ENCODE measurements at places on chromosomes 4 and X. TPM values are rescaled to one million over a fixed set of nuclear protein-coding genes. Genes with fewer than 3 reads are reported as not detected.

DNA sequence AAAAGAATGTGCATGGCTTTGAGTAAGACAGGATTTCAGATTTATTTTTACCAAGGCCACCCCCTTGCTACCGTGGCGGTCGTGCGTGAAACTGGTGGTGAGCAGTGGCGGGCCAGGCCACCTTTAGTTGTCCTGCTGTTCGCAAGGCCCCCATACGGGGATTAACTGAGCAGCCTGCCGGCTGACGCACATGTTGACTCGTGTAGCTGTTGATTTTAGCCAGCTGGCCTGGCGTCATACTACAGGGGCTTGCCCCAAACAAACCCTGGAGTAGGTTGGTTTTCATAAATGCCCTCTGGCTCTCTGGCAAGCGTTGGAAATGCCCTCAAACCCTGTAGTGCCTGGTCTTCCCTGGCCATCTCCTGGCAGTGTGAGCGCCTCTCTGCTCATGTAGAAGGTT lies 28.4 kb downstream of the WFS1 start:
- H3K4me3 ChIP-seq: no peak overlapping the region
- no peaks in the 10 kb centered on the region for H3K4me1 ChIP-seq
- no peaks in the 10 kb centered on the region for H3K27me3 ChIP-seq
- DNase-seq: no peak
- no peak overlapping the region for H3K27ac ChIP-seq

- DNase-seq: no peak
- no peaks in the 10 kb centered on the region for H3K4me1 ChIP-seq
- H3K27me3 ChIP-seq: no peaks in the 10 kb centered on the region
- H3K36me3 ChIP-seq: no peaks in the 10 kb centered on the region
- H3K27ac ChIP-seq: no peak overlapping the region
Measured at GRCh38 chrX:78527263-78527662, 131.9 kb downstream of the RTL3 start.

DNA sequence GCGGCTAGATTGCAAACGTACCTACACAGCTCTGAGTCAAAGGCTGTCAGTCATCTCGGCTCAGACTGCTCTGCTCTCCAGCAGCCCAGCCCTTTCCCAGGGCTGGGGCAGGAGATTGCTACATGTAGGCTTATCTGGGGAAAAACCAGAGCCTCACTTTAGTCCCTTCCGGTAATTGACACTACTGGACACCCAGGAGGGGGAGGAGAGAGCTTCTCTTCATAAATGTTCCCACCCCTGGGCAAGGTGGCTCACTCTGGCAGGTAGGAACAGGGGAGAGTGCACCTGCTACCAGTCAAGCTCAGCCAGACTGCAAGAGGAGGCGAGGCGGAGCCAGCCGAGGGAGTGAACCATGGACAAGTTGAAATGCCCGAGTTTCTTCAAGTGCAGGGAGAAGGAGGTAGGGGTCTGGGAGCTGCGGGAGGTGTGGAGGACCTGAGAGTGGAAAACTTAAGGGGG lies at the start of gene SLC6A14:
Gene SLC6A14, plus strand, starts transcription at position 249 of the 459 bp plus-strand sequence. Its CDS starts 104 bp downstream, at position 353.
- no peaks in the 10 kb centered on the region for H3K36me3 ChIP-seq
- no peak for DNase-seq
- H3K27me3 ChIP-seq: peaks cover 20% of the 10 kb centered on the region
- H3K27ac ChIP-seq: no peak within 1 kb of the TSS
- H3K4me3 ChIP-seq: no peak within 1 kb of the TSS

GRCh38 chrX:69231903-69232302 lies 66.7 kb upstream of the PJA1 start:
- no peak overlapping the region for H3K4me3 ChIP-seq
- peaks cover 7% of the 10 kb centered on the region for H3K4me1 ChIP-seq
- H3K36me3 ChIP-seq: no peaks in the 10 kb centered on the region
- DNase-seq: no peak

DNA sequence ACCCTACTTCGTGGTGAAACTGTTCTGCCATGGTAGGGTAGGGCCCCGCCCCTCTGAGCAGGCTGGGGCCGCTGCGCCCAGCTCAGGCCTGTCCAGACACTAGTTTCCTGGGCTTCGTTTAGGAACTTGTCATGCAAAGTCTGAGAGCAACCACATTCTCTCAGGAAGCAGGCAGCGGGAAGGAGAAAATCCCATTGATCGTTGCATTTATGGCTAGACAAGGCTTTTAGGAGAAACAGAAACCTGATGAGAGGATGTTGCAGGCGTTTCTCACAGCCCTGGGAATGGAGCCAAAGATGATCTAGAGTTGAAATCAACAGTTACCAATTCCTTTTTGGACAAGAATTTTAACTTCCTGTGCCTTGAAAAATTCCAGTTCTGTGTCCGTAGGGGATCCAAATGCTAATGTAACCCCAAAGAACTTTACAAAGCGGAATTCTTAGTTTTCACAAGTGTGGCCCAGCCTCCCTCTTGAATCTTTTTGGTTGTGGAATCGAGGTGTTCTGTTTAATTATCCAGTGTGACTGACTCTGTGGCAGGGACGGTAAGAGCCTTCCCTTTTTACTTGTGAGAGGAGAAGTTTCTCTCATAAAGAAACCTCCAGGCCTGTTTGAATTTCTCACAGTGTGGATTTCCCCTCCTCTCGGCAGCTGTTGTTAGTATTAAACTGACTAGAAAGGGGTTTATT lies 4.5 kb upstream of the CXCL9 start:
- DNase-seq: peak; percentile 21
- H3K27ac ChIP-seq: peak overlapping the region; percentile 61
- H3K27me3 ChIP-seq: no peaks in the 10 kb centered on the region
- no peak overlapping the region for H3K4me3 ChIP-seq
- peaks cover 15% of the 10 kb centered on the region for H3K4me1 ChIP-seq

GRCh38 chr4:15996773-15997172 lies 33.8 kb upstream of the FGFBP2 start:
- no peak for DNase-seq
- H3K4me3 ChIP-seq: no peak overlapping the region
- H3K27me3 ChIP-seq: no peaks in the 10 kb centered on the region
- H3K4me1 ChIP-seq: no peaks in the 10 kb centered on the region
- H3K27ac ChIP-seq: no peak overlapping the region

DNA sequence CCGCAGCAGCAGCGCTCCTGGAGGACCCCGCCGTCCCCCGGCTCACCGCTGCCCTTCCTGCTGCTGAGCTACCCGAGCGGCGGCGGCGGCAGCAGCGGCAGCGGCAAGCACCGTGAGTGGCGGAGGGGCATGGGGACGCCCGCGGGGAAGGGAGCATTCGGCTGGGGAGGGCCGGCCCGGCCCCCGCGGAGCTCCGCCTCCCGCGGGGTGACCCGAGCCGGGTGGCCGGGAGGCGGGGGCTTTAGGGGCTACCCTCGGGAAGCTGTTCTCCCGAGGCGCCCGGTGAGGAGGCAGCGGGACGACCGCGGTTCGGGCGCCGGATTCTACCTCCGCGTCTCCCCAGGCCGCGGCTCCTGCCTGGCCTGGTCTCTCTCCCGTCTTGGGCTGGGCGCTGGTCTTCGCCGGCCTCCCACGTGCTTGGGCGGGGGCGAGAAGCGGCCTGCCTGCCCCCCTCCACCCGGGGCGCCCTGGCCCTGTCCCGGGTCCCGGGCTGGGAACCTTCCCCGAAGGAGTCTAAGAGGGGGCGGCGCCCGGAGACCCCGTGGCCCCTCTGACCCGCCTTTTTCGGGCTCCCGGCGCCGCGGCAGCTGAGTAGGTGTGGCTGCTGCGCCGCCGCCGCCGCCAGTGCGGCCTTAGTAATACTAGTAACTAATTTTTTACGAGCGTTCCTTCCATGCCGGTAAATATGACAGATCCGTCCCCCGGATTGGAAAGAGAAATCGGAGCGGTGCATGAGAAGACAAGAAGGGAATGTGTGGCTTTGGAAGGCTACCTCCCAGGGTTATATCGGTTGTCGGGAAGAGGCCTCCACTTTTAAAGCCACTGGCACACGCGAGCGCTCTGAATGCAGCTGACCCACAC lies 16.4 kb upstream of the RUFY3 start:
- no peaks in the 10 kb centered on the region for H3K36me3 ChIP-seq
- no peaks in the 10 kb centered on the region for H3K27me3 ChIP-seq
- DNase-seq: peak; percentile 56

GRCh38 chrX:5117816-5118215 lies 1110.9 kb downstream of the NLGN4X start:
- no peaks in the 10 kb centered on the region for H3K36me3 ChIP-seq
- H3K4me1 ChIP-seq: peaks cover 9% of the 10 kb centered on the region
- H3K27ac ChIP-seq: peak overlapping the region; percentile 1
- no peaks in the 10 kb centered on the region for H3K27me3 ChIP-seq

GRCh38 chrX:140229191-140229590 lies 263.9 kb upstream of the CXorf66 start:
- H3K4me3 ChIP-seq: no peak overlapping the region
- no peak overlapping the region for H3K27ac ChIP-seq
- no peaks in the 10 kb centered on the region for H3K27me3 ChIP-seq
- DNase-seq: no peak
- H3K36me3 ChIP-seq: no peaks in the 10 kb centered on the region

- H3K4me1 ChIP-seq: no peaks in the 10 kb centered on the region
- no peaks in the 10 kb centered on the region for H3K27me3 ChIP-seq
- no peaks in the 10 kb centered on the region for H3K36me3 ChIP-seq
- H3K27ac ChIP-seq: no peak overlapping the region
- no peak for DNase-seq
Measured at GRCh38 chrX:15882704-15883539, 28.3 kb upstream of the AP1S2 start.

GRCh38 chr4:159266981-159267868 lies 164.3 kb downstream of the RAPGEF2 start:
- no peaks in the 10 kb centered on the region for H3K27me3 ChIP-seq
- peak overlapping the region; percentile 18 for H3K27ac ChIP-seq
- H3K4me3 ChIP-seq: no peak overlapping the region
- no peak for DNase-seq
- no peaks in the 10 kb centered on the region for H3K36me3 ChIP-seq
- peaks cover 20% of the 10 kb centered on the region for H3K4me1 ChIP-seq

DNA sequence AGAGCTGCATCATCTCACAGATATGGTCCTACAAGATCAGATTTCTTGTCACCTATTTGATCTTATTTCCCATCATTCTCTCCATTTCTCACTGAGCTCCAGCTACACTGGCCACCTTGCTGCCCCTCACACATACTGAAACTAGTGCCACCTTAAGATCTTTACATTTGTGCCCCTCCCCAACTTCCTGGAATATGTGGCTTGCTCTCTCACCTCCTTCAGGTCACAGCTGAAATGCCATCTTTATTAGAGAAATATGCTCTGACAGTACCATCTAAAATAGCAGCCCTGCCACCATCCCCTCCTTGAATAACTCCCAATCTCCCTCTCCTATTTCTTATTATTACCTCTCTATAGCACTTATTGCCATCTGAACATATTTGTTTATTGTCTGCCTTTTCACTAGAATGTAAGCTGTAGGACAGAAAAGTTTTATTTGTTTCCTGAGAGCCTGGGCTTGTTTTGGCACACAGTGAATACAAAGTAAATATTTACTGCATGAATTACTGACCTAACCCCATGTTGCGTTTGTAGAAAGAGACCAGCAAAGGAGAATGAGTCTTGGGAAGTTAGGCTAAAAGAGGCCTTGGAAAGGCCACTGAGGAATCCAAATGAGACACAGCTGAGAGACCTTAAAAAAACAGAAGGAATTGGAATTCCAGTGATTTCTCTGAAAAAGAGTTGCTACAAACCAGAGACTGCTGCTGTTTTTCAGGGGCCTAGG lies 22.7 kb downstream of the DYNLT3 start:
- no peaks in the 10 kb centered on the region for H3K4me1 ChIP-seq
- H3K36me3 ChIP-seq: no peaks in the 10 kb centered on the region
- no peaks in the 10 kb centered on the region for H3K27me3 ChIP-seq
- DNase-seq: no peak
- H3K4me3 ChIP-seq: no peak overlapping the region
- no peak overlapping the region for H3K27ac ChIP-seq

DNA sequence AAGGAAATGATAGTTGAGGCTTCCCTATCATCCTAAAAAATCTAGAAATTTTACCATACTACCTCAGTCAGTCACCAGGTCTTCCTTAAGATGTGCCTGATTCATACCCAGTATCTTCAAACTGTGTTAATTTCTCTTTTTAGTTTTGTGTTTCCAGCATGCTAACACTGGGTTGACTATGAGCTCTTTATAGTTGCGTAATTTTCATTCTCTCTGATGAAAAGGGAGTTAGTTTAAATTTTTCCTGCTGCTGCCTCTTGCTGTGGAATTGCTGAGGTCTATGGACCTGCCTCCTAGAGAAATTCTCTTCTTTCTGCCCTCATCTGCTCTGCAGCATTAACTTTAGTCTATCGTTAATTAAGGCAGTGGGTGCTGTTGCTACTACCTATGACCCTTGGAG lies 66.6 kb downstream of the BANK1 start:
- no peak for DNase-seq
- no peaks in the 10 kb centered on the region for H3K27me3 ChIP-seq
- H3K4me1 ChIP-seq: no peaks in the 10 kb centered on the region
- H3K36me3 ChIP-seq: no peaks in the 10 kb centered on the region
- H3K27ac ChIP-seq: no peak overlapping the region

DNA sequence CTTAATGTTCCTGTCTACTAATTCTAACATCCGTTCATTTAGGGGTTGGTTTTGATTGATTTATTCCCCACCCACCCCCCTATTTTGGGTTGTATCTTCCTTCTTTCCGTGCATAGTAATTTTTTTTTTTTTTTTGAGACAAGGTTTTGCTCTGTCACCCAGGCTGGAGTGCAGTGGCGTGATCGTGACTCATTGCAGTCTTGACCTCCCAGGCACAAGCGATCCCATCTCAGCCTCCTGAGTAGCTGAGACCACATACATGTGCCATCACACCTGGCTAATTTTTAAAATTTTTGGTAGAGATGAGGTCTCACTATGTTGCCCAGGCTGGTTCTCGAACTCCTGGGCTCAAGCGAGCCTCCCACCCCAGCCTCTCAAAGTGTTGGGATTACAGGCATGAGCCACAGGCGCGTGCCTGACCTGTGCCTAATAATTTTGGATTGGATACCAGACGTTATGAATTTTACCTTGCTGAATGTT lies 79.9 kb downstream of the ZFX start:
- H3K27me3 ChIP-seq: peaks cover 10% of the 10 kb centered on the region
- no peaks in the 10 kb centered on the region for H3K36me3 ChIP-seq
- DNase-seq: no peak
- peaks cover 10% of the 10 kb centered on the region for H3K4me1 ChIP-seq

- no peak overlapping the region for H3K4me3 ChIP-seq
Measured at GRCh38 chrX:112545051-112545450, 134.7 kb downstream of the LHFPL1 start.

DNA sequence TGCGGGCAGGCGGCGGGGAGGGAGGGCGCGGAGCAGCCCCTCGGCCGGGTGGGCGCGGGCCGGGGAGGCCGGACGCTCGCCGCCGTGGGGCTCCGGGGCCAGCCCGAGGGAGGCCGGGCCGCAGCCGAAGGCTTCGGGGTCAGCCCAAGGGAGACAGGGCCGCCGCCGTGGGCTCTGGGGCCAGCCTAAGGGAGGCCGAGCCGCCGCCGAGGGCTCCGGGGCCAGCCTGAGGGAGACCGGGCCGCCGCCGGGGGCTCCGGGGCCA lies 251 bp downstream of the KIAA0232 start:
- H3K27ac ChIP-seq: peak overlapping the region; percentile 99
- peaks cover 5% of the 10 kb centered on the region for H3K36me3 ChIP-seq

Gene WWC2
- total RNA-seq: 86.5 TPM

Gene MID1
- total RNA-seq: 5.6 TPM

Gene RNF113A
- 18.1 TPM for total RNA-seq

Gene NAP1L2
- total RNA-seq: 0.50 TPM

Gene FMR1NB
- not detected for total RNA-seq

Gene ZNF711
- 22.4 TPM for total RNA-seq

Gene KLB
- total RNA-seq: not detected

Gene SSX2B
- total RNA-seq: 0.37 TPM

Gene ZCCHC18
- total RNA-seq: 0.54 TPM
